Activated CD4-positive, alpha-beta T cell treated with anti-CD3 and anti-CD28 coated beads for 48 hours (primary cell): ENCODE measurements at places on chromosomes 11 and 22.

DNA sequence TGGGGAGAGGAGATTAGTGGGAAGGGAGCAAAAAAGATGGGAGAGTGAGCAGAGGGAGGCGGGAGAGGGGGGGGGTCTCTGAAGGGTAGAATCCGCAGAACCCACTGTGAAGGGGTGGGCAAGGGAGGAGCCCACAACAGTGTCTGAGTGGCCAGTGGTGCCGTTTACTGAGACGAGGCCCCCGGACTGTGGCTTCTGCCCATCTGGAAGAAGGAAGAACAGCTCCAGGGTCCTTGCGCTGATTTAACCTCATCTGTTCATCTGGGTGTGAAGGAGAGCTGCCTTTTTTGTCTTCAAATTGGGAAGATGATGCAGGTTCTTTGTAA, 45.7 kb upstream of the ANO1 start:
- no peak for DNase-seq

- no peak for DNase-seq
These were observed 82.6 kb downstream of the MN1 start for GRCh38 chr22:27719036-27719347.

DNA sequence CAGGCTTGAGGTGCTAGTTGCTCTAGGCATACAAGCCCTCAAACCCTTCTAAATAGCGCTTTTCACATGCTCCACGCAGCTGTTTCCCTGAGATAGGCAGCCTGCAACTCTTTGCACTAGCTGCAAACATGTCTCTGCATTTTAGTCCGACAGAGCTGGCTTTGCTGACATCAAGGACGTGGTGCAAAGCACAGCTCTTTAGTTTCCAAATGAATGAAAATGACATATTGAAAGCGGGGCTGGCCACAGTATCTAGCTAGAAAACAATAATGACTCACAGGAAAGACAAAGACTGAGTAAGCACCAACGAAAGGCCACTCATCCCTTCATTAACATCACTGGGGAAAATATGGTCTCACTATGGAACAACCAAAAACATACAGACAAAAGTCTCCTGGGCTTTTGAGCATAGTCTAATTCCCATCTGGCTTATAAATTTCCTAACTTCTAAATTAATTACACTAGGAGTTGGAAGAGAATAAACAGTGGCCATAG, 15.3 kb upstream of the ZC3H12C start:
- DNase-seq, result peak; percentile 45

- DNase-seq, result no peak
These were observed 22.0 kb downstream of the FZD4 start for GRCh38 chr11:86932924-86933875.

- no peak for DNase-seq
These were observed 21.1 kb downstream of the MACROD1 start for GRCh38 chr11:64144587-64145472.

- DNase-seq, result no peak
These were observed 26.8 kb downstream of the TENM4 start for GRCh38 chr11:79414041-79414440.

- DNase-seq, result no peak
These were observed 150.8 kb upstream of the TIMP3 start for GRCh38 chr22:32650553-32651345.

GRCh38 chr22:46436595-46437175, 100.7 kb downstream of the CELSR1 start:
- no peak for DNase-seq

DNA sequence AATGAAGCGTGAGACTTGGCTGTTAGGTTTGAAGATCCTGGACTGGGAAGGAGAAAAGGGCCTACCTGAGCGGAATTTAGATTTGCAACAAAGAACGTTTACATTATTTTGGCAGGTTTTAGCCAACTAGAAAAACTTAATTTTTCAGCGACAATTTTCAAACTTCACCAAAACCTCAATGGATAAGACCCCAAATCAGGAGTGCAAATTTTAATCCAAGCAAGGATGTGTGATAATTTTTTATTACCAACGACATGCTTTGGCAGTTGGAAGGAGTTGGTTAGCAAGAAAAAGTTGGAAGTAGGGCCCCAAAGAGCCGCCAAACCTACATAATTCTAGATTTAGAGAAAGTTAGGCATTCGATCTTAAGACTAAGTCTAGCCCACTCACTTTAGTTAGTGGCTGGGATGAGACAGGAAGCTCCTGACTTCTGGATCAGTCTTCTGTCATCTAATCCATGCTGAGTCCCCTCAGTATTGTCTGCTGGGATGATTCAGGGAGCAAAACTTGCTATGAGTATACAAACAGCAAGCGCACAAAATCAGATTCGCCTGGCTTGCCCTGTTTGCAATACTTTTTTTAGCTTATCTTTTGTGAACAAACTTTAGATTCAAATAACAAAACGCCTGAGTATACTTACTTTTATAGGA, 787 bp upstream of the RDX start:
- no peak for DNase-seq

- DNase-seq, result no peak
These were observed 130.8 kb downstream of the ARL14EP start for GRCh38 chr11:30453705-30454104.
